ENCODE measurements at places on chromosomes 3 and 15.

DNA sequence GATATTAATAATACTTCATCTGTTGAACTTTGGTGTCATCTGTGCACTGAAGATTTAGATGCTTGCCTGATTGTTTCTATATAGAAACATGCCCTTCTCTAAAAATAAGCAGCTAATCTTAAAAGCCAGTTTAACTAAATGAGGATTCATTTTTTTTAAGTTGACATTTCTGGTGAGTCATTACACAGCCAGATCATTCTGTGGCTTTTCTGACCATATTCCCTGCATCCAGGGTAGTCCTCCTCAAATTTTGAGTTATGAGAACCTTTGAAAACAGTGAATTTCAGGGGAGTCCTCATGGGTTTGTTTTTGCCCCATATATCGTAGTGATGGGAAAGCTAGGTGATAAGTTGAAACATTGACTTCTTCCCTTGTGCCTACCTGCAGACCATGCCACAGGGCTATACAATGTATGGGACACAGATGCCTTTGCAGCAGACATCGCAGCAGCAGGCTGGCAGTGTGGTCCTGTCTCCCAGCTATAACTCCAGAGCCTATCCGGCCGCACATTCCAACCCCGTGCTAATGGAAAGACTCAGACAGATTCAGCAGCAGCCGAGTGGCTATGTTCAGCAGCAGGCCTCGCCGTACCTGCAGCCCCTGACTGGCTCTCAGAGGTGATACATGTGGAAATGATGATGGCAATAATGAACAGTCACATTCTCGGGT lies 26.5 kb upstream of the P2RY12 start:
- no peak for DNase-seq

DNA sequence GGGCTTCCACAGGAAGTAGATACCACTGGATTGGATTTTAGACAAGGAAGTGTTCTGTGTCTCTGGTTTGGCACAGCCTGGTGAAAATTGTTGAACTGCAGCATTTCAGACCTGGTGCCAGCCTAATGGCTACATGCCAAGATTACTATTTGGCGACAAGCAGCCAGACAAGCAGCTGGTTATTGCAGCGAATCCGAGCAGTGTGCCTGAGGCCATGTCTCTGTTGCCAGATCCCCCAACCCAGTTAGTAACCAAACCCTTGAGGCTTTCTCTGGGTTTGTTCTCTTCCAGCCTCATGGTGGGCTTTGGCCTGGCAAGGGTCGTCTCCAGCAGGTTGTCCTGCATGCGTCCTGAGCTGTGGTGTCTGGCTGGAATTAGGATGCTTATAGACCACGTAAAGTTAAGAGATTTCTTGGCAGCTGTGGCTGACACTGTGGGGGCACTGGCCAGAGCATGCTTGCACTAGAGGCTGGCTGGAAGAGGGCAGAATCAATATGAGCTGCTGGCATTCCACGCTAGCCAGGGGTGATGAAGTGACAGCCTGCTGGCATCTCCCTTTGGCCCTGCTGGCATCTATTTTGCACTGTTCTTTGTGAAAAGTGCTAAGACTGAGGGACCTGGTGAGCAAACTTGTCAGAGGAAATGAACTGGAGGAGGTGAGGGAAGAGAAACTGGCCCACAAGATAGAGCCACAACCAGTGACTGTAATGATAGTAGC lies 172.6 kb downstream of the RBMS3 start:
- no peak for DNase-seq

DNA sequence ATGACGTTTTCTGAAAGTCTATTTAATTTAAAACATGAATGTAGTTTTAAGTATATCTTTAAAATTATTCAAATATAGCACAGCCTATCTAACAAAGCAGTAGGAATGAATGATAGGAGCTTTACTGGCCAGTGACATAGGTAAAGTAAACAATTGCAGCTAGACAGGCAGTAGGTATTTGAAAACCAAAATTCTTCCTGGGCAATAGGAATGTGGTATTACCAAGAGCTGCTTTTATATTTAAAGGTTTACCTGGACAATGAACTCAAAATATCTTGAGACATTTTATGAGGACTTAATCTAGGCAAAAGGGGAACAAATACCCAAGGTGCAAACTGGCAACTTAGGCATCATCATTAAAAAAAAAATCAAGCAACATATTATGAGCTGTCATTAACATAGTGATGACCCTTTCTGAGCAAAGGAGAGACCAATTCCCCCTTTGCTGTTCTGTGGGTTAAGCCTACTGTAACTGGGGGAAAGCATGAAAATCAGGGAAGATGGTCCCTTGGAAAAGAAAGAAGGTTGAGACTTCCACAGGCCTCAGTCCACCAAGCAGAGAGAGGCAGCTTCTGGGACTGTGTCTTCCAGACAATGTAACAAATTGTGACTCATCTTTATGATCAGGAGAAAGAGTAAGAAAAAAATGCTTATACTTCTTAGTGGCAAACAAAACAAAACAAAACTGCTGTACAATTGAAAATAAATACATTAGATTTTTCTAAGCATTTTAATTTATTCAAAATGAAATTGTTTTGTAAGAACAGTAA lies 12.9 kb downstream of the ISL2 start:
- DNase-seq, result no peak

DNA sequence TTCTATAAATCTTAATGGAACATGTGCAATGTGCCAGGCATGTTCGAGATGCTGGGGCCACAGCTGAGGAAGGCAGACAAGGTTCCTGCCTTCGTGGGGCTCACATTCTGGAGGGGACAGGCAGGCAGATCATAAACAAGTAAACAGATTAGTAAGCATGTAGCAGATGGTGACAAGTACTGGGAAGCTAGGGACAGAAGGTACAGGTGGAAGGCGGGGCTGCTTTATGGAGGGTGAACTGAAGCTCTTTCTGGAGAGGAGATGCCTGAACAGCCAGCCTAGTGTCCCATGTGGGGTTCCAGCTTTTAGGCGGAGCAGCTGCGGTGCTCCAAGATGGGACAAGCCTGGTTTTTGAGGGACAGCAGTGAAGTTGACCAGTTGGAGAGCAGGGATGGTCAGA lies 74.7 kb upstream of the SNRK start:
- DNase-seq, result no peak

GRCh38 chr3:144079634-144080033 lies 108.0 kb downstream of the DIPK2A start:
- no peak for DNase-seq
